ENCODE measurements at places on chromosomes 4 and X.

DNA sequence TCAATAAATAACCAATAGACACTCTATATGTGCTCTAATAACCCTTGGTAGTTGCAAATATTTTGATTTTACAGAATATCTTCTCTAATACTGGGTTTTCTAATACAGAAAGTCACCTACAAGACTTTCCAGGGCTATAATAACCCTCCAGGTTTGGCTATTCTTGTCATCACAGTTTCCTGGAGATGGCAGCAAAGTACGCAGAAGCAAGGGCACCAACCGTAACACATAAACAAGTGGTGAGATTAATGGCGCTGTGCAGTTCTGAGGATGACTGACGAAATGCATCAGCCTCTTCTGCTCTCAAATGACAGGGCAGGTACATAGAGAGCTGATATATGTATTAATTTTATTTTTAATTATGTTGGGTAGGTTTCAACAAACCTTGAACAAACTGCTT lies 122.4 kb downstream of the C4orf33 start:
- no peak for DNase-seq

DNA sequence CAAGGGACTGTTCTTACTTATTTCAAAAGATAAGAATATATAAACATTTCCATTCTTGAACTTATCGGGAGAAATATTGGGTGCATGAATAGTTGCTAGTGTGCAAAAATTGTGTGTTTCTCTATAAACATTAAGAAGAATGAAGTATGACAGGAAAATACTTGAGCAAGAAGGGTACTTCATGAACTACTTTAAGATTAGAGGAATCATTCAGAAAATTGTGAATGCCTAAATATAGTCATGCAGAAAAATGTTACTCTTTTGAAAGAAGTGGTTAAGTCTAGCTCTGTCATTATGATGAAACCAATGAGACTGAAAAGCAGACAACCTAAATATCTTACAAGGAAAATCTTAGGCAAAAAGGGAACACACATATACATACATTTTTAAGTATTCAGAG lies 207.8 kb upstream of the PCDH18 start:
- DNase-seq = no peak

- DNase-seq = no peak
Measured at GRCh38 chrX:12986886-12987285, 12.0 kb downstream of the TMSB4X start.

DNA sequence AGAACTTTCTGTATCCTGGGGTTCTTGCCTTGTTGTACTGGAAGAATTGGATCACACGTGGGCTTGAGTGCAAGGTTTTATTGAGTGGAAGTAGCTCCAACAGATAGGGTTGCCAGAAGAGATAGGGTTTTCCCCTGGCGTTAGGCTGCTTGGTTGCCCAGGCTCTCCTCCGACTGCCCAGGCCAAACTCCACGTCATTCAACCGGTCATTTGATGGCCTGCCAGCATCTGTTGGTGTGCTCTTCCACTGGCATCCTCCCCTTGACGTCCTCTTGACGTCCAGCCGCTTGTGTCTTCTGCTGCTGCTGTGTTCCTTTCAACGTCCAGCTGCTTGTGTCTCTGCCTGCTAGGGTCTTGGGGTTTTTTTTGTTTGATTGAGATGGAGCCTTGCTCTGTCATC lies 340.3 kb upstream of the ZCCHC13 start:
- DNase-seq = no peak

DNA sequence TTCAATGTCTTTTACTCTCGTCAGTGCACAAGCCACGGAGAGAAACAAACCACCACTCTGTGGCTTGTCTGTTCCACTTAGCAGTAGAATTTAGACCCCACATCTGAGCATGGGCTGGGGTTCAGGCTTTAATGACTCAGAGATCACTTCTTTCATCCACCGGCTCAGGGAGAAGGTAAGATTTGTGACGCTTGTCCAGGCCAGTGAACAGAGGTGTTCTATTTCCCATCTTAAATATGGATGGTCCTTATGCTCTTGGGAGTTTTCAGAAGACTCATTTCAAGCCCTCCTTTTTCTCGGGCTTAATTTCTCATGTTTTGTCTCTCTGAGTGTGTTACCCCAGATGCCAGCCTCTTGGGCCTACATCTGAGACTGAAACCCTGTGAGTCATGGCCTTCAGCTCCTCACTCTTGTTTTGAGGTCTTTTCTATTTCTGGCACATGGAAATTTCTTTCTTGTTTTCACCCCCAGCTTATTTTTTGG lies 127.4 kb upstream of the SFRP2 start:
- DNase-seq = no peak

- DNase-seq = no peak
Measured at GRCh38 chr4:107806196-107806595, 18.5 kb upstream of the SGMS2 start.

GRCh38 chr4:105158837-105159236 lies 12.2 kb downstream of the TET2 start:
- no peak for DNase-seq

Data from AML-193 (cell line).